ENCODE measurements at places on chromosomes 11 and 22.

DNA sequence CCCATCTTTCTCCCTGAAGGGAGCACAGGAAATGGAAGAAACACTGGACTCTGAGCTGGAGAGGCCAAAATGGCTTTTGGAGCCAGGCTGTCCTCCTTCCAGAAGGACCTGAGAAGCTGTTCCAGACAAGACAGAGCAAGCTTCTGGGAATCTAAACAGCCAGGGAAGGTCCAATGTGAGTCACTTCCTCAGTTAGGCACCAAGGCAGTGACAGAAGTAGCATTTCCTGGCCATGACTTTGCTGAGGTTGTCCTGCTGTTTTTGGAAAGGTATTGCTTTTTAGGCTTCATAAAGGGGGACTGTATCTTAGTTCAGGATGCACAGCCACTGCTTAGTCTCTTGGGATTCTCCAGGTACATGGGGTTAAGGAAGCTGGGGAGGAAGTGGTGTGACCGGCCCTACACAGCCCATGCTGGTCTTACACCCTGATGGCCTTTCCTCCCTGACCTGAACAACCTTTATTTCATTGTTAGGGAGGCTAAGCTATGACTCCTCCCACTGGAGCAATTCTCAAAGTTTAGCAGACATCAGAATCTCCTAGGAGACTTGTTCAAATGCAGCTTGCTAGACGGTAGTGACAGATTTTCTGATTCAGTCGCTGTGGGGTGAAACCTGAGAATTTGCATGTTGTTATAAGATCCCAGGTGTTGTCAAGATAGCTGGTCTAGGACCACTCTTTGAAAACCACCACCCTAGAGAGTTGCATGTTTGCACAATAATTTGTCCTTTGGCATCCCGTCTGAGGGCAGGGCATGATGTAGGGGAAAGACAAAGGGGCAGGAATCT is 6.8 kb upstream of the INSC start:
- DNase-seq, result no peak

DNA sequence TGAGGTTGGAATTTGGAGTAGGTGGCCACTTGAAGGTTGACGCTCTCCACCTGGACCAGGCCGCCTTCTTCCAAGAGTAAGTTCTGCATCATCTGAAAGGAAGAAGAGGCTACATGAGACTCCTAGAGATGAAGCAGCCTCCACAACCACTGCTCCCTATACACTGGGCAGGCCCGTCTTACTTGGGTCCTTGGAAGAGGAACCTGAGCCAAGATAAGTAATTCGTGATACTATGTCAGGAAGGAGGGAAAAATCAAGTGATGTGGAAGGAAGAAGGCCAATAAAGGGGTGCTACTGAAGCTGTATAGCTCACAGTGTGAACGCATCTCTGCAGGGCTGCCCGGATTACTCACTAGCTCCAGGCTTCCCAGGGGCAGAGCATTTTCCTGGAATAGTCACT is 11.1 kb downstream of the UFD1 start:
- no peak for DNase-seq

DNA sequence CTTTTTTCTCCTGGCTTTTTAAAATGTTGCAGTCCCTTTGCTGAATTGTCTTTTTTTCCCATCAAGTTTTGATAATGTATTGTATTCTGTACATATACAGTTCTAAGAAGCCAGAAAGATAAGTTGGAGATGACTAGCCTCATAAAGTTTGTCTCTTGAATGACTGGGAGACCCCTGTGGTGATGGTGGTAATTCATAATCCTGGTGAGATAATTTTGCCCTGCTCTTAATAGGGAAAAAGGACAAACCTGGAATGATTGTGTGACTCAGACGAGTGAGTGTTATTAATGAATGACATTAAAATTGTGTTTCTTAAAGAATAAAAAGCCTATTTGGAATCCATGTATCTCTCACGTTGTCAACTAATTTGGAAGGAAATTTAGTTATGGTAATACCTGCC is 1.2 kb downstream of the HIKESHI start:
- no peak for DNase-seq

DNA sequence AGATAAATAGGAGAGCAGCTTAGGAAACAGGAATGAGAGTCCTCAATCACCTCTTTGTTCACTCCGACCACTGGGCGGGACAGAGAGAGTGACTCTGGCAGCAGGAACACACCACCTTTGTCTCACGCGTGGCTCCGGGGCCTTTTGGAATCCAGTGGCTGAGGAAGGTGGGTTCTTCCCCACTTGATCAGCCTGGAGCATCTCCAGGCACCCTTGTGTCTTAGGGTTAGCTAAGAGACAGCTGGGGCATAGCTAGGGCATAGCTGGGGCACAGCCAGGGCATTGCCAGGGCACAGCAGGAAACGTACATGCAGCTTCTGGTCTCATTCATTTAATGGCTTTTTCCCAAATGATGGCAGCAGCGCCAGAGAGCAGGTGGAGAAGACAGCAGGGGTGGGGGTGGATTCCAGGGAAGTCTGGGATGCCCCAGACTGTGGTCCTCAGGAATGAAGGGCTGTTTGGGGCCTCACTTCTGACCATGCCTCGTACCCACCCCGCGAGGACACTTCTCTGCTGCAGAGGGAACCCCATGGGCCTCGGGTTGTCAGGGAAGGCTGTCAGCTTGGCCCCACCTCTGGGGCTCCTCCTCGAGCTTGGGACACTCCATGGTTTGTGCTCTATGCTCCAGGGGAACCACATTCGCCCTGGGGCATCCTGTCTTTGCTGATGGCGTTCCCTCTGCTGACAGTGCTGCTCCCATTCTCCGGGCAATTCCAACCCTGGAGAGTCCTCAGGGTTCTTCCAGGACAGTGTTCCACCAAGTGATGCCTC is 30.4 kb upstream of the SHANK2 start:
- DNase-seq, result no peak

- DNase-seq, result no peak
These were observed 23.6 kb upstream of the TMA7B start for GRCh38 chr22:39936523-39937145.

GRCh38 chr22:50317178-50317577 is 9.6 kb downstream of the DENND6B start:
- DNase-seq, result no peak

DNA sequence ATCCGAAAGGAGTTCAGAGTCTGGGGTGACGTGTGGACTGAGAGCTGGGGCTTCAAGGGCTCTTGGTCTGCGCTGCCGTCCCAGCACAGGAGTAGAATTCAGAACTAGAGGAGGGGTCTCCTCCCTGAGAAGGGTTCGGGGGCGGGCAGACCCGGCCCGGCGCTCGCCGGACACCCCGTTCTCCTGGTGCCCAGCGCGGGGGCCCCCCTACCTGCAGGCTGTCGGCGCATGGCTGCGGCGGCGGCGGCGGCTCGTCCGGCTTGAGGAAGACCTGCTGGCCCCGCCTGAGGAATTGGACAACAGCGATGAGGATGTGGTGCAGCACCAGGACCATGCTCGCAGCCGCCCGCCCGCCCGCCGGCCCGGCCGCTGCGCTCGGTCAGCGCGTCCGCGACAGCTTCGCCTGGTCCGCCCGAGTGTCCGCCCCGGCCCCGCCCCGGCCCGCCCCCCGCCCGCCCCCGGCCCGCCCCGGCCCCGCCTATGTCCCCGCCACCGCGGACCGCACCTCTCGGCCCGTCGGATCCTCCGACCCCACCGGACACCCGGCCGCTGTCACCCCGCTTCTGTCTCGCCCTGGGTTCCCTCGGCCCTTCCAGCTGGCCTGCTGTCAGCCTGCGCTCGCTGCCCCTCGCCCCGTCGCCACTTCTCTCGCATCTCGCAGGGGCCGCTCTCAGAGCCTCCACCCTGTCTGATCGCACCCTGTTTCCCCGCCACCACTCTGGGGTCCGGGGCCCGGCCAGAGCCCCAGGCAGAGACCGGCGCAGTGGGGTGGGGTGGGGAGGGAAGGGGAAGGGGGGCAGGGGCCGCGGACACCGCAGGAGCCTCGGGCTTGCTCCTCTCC is 32.0 kb downstream of the PDE2A start:
- DNase-seq, result peak; percentile 54

GRCh38 chr11:70353900-70354568 is 44.3 kb upstream of the CTTN start:
- DNase-seq, result no peak

DNA sequence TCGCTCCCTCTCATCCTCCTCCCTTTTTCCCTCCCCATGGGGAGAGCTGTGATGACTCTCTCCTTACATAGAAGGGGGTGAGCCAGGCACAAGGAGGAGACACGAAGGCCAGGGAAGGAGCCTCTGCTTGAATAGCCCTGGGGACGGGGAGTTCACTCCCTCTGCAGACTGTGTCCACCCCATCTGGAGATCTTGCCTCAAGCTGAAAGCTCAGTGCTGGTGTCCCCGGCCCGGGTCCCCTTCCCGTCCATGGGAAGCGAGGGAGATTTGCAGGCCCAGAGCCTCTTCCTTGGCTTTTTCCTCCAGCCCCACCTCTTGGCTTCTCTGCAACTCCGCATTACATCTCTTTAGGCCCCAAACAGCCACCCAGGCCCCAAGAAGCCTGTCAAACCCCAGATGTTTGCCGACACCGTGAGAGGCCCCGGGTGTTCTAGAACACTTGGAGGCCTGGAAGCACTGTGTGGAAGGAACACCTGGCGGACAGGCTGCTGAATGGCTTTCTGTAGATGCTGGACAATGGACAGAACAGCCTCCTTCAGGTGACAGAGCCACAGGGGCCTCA is 32.3 kb downstream of the LINC01488 start:
- no peak for DNase-seq

DNA sequence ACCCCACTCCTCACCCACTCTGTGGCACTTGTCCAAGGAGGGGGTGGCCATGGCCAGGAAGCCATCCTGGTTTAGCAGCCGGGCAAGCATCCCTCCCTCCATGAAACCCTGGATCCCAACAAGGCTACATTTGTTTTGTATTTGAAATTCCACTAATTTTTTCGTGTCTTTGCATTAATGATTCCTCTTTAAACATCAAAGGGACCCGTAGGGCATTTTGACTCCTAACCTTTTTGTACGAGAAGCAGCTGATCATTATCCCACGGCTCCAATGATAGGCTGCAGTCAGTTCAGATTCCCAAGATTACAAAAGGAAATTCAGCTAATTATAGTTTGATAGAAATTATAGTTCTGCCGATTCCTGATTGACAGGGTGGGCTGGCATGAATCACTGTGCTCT is 10.7 kb downstream of the MYEOV start:
- DNase-seq, result no peak

DNA sequence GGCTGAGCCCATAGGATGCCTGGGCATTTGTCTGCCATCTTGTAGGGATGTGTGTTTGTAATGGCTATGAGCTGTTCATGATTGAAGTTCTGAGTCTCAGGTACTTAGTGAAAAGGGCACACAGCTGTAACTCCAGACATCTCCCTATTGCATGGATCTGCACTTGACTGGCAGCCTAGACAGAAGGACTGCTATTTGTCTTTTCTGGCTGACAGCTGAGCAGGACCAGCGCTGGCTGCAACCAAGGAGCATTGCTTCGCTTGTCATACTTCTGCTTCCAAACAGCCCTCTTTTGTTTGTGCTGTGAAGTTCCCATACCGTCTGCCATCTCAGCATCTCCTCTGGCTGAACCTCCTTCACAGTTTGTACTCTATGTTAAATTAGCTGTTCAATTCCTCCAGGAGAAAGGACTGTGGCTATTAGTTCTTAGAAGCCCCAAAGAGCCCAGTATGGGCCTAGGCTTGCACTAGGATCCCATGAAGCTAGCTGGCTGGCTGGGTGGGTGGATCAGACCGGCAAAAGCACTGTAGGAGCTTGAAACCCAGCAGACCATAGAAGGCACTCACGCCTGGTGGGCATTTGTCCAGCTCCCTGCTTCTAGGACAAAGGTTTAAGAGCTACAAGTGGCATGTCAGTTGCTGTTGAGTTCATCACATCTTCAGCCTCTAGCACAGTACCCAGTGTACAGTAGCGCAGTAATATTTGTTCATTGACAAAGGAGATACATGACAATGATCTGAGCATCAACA is 20.4 kb downstream of the HIRA start:
- DNase-seq, result no peak

DNA sequence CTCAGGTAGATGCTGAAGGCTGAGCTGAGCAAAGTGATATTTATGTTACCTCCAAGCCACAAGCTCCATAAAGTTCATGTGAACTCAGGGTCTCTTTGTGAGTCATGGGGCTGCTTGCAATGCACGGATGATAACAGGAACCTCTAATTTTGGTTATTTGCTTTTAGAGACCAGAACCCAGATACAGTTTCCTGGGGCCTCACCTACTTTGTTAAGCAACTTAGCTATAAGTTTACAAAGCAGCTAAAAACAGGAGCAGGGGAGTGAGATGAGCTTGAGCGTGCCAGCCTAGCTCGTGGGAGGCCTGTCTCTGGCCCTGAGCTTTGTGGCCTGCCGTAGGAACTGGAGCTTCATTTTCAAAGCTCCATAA is 29.2 kb downstream of the SREBF2 start:
- no peak for DNase-seq

DNA sequence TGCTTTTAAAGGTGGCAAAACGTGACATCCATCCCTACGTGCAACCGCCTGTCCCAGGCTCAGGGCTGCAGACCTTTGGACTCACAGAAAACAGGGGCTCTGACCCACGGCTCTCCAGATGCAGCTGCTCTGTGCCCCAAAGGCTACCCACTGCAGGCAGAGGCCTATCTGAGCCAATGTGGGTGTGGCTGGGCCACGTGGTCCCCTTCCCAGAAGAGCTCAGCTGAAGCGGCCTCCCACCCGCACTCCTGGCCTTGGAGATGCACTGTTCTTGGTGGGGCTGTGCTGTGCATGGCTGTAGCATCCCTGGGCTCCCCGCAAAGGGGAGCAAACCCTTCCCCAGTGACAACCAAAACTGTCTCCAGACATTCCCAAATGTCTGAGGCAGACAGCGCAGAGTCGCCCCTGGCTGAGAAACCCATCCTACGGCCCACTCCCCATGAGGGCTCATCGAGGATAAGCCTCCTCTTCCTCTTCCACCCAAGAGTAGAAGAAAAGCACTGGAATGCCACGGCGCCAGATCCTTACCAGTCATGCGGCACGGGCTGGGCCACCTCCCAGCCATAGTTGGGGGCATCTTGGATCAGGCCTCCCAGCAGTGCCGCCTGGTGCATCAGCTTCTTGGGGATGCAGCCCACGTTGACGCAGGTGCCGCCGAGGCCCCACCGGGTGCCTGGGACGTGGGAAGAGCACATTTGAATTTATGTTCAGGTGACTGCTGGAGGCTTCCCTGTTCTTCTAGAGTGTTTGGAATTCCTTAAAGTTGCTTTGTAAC is 23.1 kb upstream of the COMT start:
- no peak for DNase-seq
